ENCODE measurements at places on chromosomes 1 and 21.
A peak's percentile ranks its signal among the peaks of the same experiment; 100 is the strongest.

GRCh38 chr1:228178737-228179684 is 13.4 kb downstream of the IBA57 start:
- no peak for DNase-seq

DNA sequence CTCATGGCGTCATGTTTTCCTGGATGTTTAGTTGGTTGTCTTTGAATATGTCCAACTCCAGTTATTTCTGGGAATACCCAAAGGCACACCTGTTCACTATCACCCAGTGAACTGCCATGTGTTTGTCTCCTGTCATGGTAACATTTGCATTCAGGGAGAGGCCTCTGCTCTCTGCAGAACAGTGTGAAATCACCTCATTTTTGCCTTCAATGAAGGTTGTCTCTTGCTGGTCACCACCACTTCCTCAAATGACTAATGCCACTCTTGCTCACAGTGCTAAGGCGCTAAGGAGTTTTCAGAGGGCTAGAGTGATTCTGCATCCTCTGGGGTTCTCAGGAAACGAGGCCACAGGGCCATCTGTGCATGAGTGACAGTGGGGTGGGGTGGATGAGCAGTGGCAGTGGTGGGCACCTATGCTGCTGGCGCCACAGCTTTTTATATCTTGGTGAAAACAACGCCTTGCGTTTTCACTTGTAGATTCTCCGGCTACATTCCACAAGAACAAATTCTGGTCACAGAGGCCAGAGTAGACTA is 60.0 kb upstream of the ATP5PO start:
- peak; percentile 15 for DNase-seq

DNA sequence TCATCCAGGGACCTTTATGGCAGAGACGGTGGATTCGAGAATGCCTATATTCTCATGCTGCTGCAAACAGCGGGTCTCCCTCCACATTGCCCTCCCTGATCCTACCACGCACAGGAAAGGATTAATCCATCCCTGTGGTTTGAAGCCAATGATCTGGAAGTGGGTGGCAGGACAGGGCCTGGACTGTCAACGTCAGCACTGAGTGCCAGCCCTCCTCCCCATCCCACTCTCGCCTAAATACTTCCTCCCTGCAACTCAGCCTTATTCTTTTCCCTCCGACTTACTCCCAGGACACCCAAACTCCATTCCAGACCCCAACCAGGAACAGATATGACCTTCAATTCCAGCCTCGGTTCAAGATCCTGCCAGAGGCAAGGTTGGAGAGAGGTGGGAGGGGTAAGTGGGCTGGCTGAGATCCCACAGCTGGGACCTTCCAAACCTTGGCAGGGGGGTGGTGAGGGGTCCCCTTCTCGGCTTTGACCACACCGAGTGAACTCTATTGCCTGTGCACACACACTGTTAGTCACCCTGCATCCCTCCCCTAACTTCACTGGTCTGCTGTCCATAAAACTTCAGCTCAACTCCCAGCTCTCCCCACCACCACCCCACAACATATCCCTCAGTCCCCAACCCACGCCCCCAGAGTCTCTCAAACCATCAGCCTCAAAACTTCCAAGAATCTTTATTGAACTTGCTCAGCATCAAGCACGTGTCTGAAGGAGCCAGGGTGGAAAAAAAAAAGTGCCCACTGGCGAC is 2.4 kb upstream of the S100A5 start:
- no peak for DNase-seq

- DNase-seq = peak; percentile 0
These were observed 58.4 kb upstream of the CXADR start for GRCh38 chr21:17454315-17455027.
